ENCODE measurements at places on chromosomes 1 and 21. TPM values are rescaled to one million over a fixed set of nuclear protein-coding genes. Genes with fewer than 3 reads are reported as not detected.

B4GALT2 gene
- 12.5 TPM for total RNA-seq

DNA sequence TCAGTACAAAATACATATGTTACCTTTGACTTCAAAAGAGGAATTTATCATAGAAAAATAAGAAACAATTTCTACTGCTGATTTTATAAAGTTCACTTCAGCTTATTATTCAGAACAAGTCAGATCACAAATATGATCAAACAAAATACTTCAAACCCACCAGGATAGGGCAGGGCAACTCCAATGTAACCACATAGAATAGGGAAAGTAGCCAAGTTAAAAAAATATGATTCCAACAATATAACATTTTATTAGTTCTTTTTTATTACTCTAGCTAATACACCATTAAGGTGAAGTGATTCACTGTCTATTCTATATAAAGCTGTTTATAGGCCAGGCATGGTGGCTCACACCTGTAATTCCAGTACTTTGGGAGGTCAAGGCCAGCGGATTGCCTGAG is 54.6 kb upstream of the ZNHIT6 start:
- DNase-seq: no peak

WNT3A gene
- total RNA-seq: not detected

GRCh38 chr1:145785547-145785946 is 38.3 kb downstream of the RNF115 start:
- no peak for DNase-seq

SEC16B gene
- 0.42 TPM for total RNA-seq

DNA sequence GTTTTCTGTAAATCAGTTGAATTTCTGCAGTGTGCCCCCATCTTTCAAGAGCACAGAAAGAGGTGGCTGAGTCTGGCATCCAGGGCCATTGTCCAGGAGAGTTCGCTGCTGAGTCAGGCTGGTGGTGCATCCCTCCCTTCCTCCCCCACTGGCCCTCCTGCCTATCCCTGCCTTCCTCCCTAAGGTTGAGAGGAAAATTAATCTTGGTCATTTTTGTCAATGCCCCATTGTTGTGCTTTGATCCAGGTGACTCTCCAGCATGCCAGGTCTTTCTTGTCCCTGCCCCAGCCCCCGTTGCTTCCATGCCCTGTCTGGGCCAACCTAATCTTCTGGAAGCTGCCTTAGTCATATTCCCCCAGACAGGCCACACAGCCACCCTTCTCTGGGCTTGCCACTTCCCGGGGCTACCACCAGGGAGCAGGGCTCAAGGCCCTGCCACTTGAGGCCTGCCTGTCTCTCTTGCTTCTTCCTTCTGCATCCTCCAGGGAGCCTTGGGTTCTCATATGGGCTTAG is 26.6 kb downstream of the PROK1 start:
- DNase-seq: no peak

RGS4 gene
- not detected for total RNA-seq

DNA sequence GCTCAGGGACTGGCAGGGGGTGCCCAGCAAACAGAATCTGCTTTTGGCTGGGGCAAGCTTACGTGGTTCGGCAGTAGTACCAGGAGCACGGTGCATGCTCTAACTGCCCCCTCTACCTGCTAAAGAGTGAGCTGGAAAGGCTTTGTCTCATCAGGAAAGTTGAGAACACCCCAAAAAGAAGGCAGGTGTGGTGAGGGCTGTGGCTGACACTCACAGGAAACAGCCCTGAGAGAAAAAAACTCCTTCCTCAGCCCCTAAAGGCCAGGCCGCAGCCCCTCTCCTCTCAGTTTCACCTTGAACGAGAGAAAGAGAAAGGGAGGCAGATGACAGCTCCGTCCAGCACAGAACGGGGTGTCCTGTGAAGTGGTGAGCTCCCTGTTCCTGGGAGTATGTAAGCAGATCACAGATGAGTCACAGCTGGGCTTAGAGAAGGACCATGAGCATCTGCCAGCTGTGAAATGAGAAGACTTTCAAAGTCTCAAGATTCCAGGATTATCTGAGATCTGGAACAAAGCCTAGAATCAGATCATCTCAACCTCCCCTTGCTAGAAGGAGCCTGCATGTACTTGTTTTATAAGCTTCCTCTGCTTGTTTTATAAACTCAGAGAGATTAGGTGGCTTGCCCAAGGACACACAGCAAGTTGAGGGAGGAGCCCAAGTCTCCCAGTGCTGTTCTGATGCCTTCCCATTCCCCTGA is 13.4 kb downstream of the LAPTM5 start:
- DNase-seq: peak; percentile 71

- no peak for DNase-seq
Observed at GRCh38 chr1:221164951-221165838, 286.0 kb downstream of the HLX start.

CD84 gene
- 66.8 TPM for total RNA-seq

TMPRSS2 gene
- total RNA-seq: not detected

- DNase-seq: no peak
Observed at GRCh38 chr1:2208309-2209239, 14.0 kb upstream of the FAAP20 start.

PDZK1IP1 gene
- not detected for total RNA-seq

DNA sequence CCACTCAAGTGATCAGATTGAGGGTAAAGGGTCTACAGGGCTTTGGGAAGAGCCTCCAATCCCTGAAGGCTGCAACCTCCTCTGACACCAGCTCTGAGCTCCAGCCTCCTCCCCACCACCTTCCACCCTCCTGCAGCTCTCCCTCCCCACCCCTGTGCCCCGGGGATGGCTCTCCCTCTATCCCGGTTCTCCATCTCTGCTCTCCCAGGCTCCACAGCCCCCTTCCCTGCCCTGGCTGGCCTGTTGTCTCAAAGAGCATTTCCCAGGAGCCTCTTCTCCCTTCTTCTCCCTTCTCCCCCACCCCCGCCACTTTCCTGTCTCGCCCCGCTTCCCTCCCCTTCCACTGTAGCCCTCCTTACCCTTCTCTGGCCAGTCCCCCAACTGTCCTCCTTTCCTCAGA is 1.1 kb downstream of the PLEKHA6 start:
- no peak for DNase-seq

MTF2 gene
- 66.8 TPM for total RNA-seq

- DNase-seq: no peak
Observed at GRCh38 chr1:54967372-54967771, 13.1 kb upstream of the TMEM61 start.

TMEM240 gene
- total RNA-seq: 1.2 TPM

HRNR gene
- not detected for total RNA-seq

CD160 gene
- total RNA-seq: 0.20 TPM

GRCh38 chr1:200640963-200641401 is 20.4 kb upstream of the KIF14 start:
- no peak for DNase-seq

RBM11 gene
- 3.3 TPM for total RNA-seq

- no peak for DNase-seq
Observed at GRCh38 chr1:214455971-214456867, 95.2 kb downstream of the PTPN14 start.

- DNase-seq: no peak
Observed at GRCh38 chr1:153597206-153597605, 15.7 kb downstream of the S100A16 start.

MYOC gene
- not detected for total RNA-seq

MOB3C gene
- 21.0 TPM for total RNA-seq

EPHA2 gene
- not detected for total RNA-seq

DNA sequence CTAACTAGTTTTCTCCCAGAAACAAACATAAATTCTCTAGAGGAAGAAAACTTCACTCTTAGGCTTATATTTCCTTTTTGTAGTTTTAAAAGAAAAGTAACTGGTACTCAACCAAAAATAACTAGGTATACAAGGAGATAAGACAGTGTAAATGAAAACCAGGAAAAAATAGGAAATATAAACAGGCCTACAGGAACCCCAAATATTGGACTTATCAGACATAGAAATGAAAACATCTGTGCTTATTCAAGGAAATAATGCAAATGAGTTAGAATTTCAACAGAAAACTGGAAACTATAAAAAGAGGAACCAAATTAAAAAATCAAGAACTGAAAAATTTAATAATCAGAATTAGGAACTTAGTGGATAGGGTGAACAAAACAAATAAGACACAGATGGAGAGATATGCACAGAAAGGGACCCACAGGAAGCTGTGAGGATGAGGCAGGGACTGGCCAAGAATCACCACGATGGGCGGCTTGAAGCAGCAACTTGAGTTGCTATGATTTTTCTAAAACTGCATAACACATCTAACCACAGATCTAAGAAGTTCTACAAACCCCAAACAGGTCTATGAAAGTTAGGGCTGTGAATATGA is 67.5 kb upstream of the ACTRT2 start:
- no peak for DNase-seq

DNA sequence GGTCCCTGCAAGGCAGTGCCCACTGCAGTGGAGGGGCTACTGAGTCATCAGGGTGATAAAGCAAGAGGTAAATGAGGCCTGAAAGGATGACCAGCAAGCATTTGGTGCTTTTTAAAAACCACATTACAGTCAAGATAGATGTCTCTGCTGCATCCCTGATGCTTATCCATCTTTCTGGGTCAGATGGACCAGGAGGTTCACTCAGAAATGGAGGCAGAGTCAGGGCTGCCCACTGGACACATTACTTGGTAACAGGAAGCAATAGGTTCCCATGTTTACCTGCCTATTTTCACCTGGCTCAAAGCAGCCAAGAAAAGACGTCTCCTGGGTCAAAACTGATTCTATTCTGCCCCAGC is 3.6 kb downstream of the SPATA46 start:
- no peak for DNase-seq

MATN1 gene
- total RNA-seq: 0.26 TPM

GRCh38 chr1:20763417-20763816 is 23.7 kb downstream of the HP1BP3 start:
- no peak for DNase-seq

DNA sequence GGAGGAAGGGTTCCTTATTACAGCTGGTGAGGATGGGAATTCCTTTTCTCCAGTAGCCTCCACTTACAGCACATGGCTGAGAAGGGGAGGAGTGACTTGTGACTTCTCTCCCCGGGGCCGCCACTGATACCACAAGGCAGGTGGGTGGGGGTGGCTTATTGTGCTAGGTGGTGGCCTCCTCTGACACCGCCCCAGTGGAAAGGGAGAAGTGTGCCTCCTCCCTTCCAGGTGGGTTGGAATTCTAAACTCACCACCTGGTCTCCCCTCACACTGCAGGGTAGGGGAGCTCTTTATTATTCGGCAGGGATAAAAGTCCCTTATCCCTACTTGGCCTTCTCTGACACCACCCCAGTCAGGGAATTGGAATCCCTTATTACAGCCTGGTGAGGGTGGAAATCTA is 89.5 kb downstream of the CCDC30 start:
- no peak for DNase-seq

TSPAN2 gene
- total RNA-seq: 1.2 TPM
